Inflammatory macrophage treated with lipopolysaccharide for 1 hour (primary cell): ENCODE measurements at places on chromosomes 16 and 17.

DNA sequence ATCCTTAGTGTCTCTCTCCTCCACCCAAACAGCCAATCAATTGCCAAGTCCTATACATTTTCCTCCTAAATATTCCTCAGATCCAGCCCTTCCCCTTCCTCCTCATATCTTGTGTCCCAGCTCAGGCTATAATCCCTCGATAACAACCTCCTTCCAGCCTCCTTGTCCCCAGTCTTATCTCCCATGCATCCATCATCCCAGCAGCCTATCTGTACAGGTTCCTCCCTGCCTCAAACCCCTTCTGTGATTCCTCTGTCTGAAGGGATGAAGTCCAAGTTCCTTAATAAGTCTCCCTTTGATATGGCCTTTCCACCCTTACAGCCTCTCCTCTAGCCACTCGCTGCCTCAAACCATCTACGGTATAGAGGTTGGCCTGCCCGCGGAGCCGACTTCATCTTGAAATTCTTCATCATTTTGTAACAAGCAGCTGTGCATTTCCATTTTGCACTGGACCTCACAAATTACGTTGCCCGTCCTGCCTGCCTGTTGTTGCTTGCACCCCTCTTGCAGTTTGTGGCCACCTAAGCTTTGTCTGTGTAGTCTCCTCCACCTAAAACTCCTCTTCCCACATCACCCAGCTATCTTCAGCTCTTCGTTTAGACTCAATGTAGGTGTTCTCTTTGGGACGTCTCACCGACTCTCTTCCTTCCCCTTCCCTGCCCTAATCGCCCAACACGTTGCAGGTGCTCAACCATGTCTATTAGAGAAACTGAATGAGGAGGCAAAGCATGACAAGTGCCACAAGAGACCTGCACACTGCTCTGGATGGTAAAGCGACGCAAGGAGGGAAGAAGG, 786 bp upstream of the CDK5RAP3 start:
- no peak for DNase-seq

DNA sequence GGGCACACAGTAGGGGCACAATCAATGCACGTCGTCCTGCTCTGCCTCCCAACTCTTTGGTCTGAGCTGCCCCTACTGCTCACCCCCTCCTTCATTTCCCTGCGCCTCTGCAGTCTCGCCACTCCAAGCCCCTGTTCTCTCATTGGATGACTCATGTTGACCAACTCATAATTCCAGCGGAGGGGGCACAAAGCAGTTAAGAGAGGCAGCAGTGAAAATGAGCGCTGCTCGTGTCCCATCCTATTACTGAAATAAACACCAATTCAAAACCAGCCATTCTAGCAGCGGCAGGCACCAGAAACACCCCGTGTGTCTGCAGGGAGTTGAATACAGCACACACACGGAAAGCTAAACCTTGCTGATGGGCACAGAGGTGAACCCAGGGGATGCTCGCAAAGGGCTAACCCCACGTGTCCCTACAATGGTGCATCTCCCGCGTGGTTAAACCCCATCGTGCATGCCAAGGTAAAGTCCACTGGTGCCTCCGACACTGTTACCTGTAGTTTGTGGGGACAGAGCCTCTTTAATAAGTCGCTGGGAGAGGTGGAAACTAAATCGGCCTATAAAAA, 310.4 kb downstream of the XYLT1 start:
- no peak for DNase-seq

DNA sequence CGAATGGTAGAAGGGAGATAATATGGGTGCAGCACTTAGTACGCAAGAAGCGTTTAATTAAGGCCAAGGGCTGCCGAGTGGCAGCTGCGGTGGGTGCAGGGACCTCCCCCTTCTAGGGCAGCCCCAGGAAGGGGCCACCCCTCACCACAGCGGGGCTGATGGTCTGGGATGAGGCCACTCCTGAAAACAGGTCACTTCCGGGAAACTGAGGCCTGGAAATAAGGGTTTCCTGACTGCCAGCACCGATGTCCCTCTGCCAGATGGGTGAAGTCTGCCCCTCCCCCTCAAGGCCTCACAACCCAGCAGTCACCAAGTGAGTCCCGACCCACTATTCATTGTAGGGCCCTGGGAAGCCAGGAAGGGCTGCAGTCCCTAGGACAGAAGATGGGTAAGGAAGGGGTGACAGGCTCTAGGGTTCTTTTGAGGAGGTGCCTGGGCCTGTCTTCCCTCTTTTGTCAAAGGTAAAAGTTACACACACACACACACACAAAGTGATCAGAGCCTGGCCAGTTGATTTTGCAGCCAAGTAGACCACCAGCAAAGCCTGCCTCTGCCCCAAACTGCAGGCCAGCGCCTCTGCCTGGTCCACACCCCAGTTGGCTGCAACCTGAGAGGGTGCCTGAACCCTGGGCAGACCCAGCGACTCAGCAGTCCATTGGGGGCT, 12.5 kb downstream of the SREBF1 start:
- DNase-seq, result no peak

- DNase-seq, result no peak
Observed at GRCh38 chr17:19019041-19019941, 14.7 kb upstream of the FAM83G start.

DNA sequence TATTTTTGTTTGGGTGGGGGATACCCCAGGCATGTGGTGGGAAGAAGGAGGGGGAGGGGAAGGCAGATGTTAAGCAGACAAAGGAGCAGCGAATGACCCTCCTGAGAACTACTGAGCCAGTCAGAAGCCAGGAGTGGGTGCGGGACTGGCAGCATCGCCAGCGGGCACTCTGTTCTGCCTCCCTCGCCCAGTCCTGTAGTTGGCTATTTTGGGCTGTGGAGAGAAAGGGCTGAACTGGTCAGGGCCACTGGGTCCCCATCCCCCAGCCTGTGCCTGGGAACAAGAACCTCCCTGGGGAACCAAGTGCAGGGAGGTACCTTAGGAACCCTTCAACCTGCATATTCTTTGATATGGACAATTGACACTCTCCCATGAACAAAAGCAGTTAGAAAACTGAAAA, 6.4 kb downstream of the LRRC3C start:
- no peak for DNase-seq

DNA sequence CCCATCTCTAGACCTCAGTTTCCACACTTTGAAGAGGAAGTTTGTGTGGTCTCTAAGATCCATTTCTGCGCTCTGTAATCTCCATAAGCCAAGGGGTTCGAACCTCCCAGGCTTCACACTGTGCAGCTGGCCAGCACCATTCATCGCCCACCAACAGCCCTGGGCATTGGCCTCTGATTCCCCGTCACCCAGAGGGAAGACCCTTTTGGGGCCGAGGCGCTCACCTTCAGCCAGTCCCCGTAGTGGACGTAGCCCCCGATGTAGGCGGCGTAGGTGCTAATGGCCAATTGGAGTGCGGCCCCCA, 678 bp downstream of the TMEM101 start:
- no peak for DNase-seq

GRCh38 chr16:144797-145252, 6.4 kb upstream of the NPRL3 start:
- DNase-seq, result no peak

DNA sequence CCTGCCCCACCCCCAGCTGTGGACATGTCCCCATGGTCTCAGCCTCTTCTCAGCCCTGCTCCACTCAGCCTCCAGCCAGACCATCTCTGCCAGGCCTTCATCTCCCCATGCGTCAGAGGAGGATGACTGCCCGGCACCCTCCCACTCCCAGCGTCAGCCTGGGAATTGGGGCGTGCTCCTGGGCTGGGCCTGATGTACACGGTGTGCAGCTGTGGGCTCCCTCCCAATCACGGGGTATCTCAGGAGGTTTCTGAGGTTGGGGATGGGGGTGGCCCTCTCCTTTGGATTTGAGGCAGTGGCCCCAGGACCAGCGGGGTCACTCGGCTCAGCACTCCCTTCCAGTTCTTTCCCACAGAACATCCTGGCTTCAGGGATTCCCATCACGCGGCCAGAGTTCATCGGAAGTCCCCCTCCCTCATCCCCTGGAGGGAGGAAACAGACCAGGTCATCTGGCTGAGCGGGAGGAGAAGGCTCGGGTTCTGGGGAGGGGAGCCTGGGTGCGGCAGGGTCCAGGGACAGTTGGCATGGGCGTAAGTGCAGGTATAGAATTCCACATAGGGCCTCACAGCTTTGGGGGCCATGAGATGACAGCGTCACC, 36.9 kb downstream of the SOCS3 start:
- DNase-seq, result no peak

DNA sequence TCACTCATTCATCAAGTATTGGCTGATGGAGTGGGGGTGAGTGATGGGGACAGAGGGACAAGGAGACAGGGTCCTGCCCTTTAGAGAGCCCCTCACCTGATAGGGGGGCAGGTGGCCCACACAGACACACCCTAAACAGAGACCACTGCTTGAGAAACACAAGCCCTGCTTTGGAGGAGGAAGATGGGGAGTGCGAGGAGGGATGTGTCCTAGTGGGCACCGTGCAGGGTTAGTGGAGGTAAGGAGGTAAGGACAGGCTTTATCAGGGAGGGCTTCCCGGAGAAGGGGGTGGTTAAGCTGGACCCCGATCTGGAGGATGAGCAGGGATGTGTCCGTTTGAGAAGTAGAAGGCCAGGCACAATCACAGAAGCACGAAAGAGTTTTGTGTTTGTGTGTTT, 8.2 kb upstream of the SMTNL2 start:
- DNase-seq, result no peak

GRCh38 chr16:31471875-31472708, at the start of gene TGFB1I1:
Gene TGFB1I1 (plus strand): TSS chr16:31472152. CDS start chr16:31472189, 37 bp downstream.
- no peak for DNase-seq

GRCh38 chr16:86761111-86762031, 183.0 kb downstream of the FOXL1 start:
- no peak for DNase-seq

- peak; percentile 48 for DNase-seq
Observed at GRCh38 chr17:27525836-27526603, 69.8 kb downstream of the KSR1 start.

- DNase-seq, result no peak
Observed at GRCh38 chr16:81492965-81493754, 48.6 kb downstream of the CMIP start.

- no peak for DNase-seq
Observed at GRCh38 chr16:85419503-85420408, 193.4 kb upstream of the GSE1 start.
